HepG2 (cell line): ENCODE measurements at places on chromosomes 3 and 15. TPM values are rescaled to one million over a fixed set of nuclear protein-coding genes. Genes with fewer than 3 reads are reported as not detected.

ADPRH gene
- polyA plus RNA-seq: 0.01 and 0.07 TPM in 2 replicates

GRCh38 chr15:41530363-41530956 lies 13.6 kb downstream of the RPAP1 start:
- no peak overlapping the region for H3K4me3 ChIP-seq
- peaks cover 71% of the 10 kb centered on the region for H3K36me3 ChIP-seq
- H3K27ac ChIP-seq: no peak overlapping the region
- H3K4me1 ChIP-seq: no peaks in the 10 kb centered on the region
- H3K27me3 ChIP-seq: no peaks in the 10 kb centered on the region

GRCh38 chr3:72659596-72659995 lies 188.6 kb downstream of the SHQ1 start:
- no peak for DNase-seq
- H3K4me1 ChIP-seq: peaks cover 47% of the 10 kb centered on the region

- H3K27me3 ChIP-seq: no peaks in the 10 kb centered on the region
- no peaks in the 10 kb centered on the region for H3K4me1 ChIP-seq
- H3K4me3 ChIP-seq: no peak overlapping the region
- DNase-seq: no peak
- H3K27ac ChIP-seq: no peak overlapping the region
- no peaks in the 10 kb centered on the region for H3K36me3 ChIP-seq
Observed at GRCh38 chr3:12175137-12175593, 16.5 kb upstream of the TIMP4 start.

GRCh38 chr15:47035475-47036406 lies 681.6 kb upstream of the SEMA6D start:
- no peak overlapping the region for H3K27ac ChIP-seq
- H3K4me1 ChIP-seq: no peaks in the 10 kb centered on the region
- no peaks in the 10 kb centered on the region for H3K36me3 ChIP-seq
- no peak for DNase-seq
- no peaks in the 10 kb centered on the region for H3K27me3 ChIP-seq

GRCh38 chr3:184177331-184177731 lies 2.7 kb downstream of the AP2M1 start:
- peaks cover 54% of the 10 kb centered on the region for H3K36me3 ChIP-seq
- peaks cover 24% of the 10 kb centered on the region for H3K4me1 ChIP-seq
- H3K4me3 ChIP-seq: no peak overlapping the region
- H3K27me3 ChIP-seq: no peaks in the 10 kb centered on the region; the same call in 2 of the 3 replicates

LMAN1L gene
- polyA plus RNA-seq: not detected in 2 replicates

CHL1 gene
- not detected in 2 replicates for polyA plus RNA-seq

OCA2 gene
- polyA plus RNA-seq: 0.05 and 0.13 TPM in 2 replicates

GUCA1C gene
- not detected in 2 replicates for polyA plus RNA-seq

- no peak overlapping the region for H3K27ac ChIP-seq
- no peaks in the 10 kb centered on the region for H3K4me1 ChIP-seq
- H3K27me3 ChIP-seq: no peaks in the 10 kb centered on the region
- H3K36me3 ChIP-seq: no peaks in the 10 kb centered on the region
- no peak overlapping the region for H3K4me3 ChIP-seq
Observed at GRCh38 chr15:100948430-100948762, 29.2 kb downstream of the LRRK1 start.

GRCh38 chr3:127542441-127542952 lies 48.0 kb downstream of the TPRA1 start:
- peak; percentile 25 for DNase-seq
- H3K27ac ChIP-seq: no peak overlapping the region
- H3K4me3 ChIP-seq: no peak overlapping the region
- H3K27me3 ChIP-seq: peaks cover 28% of the 10 kb centered on the region; the same call in 2 of the 3 replicates
- H3K36me3 ChIP-seq: no peaks in the 10 kb centered on the region

SLC28A2 gene
- 0.01 TPM in 1 of 2 replicates, not detected in the other for polyA plus RNA-seq

FBXW12 gene
- not detected in 2 replicates for polyA plus RNA-seq

DNA sequence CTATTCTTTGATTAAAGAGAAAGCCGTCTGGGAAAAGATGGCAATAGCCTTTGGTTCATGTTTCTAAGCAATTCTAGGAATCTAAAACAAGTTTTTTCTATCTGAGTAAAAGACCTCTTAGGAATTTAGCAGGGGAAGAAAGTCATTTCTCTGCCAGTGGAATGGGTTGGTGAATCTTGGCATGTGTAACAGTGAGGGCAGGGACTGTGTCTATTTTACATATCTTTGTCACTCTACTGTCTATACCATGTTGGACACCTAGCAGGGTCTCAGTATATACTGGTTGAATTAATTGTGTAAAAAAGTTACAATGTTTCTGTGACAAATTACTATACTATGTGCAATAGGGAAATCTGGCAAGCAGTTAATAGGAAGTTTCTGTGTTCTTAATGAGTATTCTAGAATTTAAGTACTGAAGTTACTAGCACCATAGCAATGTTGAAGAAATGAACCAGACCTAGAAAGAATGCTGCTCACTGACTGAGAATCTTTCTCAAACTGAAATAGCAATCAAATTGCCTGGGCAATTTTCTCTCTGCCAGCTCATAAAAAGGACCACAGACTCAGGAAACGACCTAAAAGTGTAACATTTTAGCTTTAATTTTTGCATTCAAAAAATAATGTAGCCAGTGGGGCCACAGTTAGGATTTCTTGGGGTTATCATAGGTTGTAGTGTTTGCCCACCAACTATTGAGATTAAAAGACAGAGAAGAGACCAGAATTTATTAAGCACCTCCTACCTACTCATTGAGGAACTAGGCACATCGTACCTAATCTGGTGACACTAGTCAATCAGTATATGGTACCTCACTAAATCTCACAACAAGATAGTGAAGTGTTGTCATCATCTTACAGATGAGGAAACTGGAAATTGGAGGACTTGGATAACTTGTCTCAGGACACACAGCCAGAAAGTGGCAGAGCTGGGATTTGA lies 56.2 kb upstream of the LEKR1 start:
- no peak overlapping the region for H3K4me3 ChIP-seq
- H3K4me1 ChIP-seq: no peaks in the 10 kb centered on the region
- no peaks in the 10 kb centered on the region for H3K27me3 ChIP-seq

GRCh38 chr3:196082619-196082971 lies 705 bp upstream of the TFRC start:
- H3K4me3 ChIP-seq: peak overlapping the region; percentile 64
- H3K27ac ChIP-seq: peak overlapping the region; percentile 92
- H3K27me3 ChIP-seq: no peaks in the 10 kb centered on the region; the same call in 2 of the 3 replicates
- no peaks in the 10 kb centered on the region; the same call in 2 of the 3 replicates for H3K36me3 ChIP-seq

PRICKLE2 gene
- 0.01 TPM in 2 replicates for polyA plus RNA-seq

DNA sequence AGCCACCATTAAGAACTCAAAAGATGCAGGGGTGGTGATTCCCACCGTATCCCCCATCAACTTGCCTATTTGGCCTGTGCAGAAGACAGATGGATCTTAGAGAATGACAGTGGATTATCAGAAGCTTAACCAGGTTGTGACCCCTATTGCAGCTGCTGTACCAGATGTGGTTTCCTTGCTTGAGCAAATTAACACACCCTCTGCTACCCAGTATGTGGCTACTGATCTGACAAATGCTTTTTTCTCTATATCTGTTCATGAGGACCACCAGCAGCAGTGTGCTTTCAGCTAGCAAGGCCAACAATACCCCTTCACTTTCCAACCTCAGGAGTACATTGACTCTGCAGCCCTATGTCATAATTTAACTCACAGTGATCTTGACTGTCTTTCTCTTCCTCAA lies 8.6 kb upstream of the MCF2L2 start:
- H3K27ac ChIP-seq: no peak overlapping the region
- H3K27me3 ChIP-seq: no peaks in the 10 kb centered on the region; the same call in 1 of the 2 replicates
- no peak for DNase-seq
- no peaks in the 10 kb centered on the region for H3K4me1 ChIP-seq
- H3K36me3 ChIP-seq: no peaks in the 10 kb centered on the region

CLRN1 gene
- not detected in 2 replicates for polyA plus RNA-seq

DNA sequence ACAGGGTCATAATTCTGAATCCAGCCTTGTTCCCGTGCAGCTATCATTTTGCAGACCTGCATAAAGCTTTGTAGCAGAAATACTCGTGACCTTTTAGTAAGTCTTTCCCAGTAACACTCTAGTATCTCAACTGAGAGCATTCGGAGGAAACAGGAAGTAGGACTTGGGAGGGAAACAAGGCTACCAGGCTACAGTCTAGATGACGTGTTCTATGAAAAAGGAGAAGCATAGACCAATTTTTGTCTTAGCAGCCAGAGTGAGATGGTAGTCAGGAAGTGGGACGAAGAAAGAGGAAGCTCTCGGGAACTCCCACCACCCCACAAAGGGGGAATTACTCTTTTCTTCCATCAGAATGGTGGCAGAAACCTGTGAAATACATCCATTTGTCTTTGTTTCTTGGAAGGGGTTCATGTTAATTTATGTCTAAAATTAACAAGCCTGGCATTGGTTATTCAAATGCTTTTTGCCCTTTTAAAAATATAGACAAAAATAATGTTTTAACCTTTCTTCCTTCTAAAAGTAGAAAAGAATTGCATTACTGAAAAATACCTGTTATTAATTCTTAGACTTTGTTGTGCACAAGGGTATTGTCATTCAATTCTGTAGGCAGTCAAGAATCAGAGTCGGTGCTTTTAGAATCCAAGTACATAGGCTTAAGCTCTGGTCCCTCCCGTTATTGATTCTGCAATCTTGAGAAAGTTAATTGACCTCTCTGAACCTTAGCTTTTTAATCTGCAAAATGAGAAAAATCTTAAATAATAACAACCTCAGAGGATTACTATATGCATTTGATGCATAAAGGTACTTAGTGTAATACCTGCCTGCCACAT lies 1.6 kb upstream of the SUCNR1 start:
- DNase-seq: no peak
- H3K4me1 ChIP-seq: no peaks in the 10 kb centered on the region
- no peaks in the 10 kb centered on the region for H3K27me3 ChIP-seq
- H3K27ac ChIP-seq: no peak overlapping the region
- no peaks in the 10 kb centered on the region for H3K36me3 ChIP-seq

GRCh38 chr15:65936282-65936681 lies 67.0 kb downstream of the RAB11A start:
- H3K4me3 ChIP-seq: no peak overlapping the region
- no peak for DNase-seq
- H3K4me1 ChIP-seq: no peaks in the 10 kb centered on the region
- peaks cover 2% of the 10 kb centered on the region for H3K27me3 ChIP-seq
- H3K36me3 ChIP-seq: no peaks in the 10 kb centered on the region

GRCh38 chr3:186976837-186977750 lies 46.8 kb downstream of the ST6GAL1 start:
- H3K27ac ChIP-seq: no peak overlapping the region
- no peaks in the 10 kb centered on the region for H3K36me3 ChIP-seq
- H3K4me3 ChIP-seq: no peak overlapping the region
- H3K27me3 ChIP-seq: no peaks in the 10 kb centered on the region
- H3K4me1 ChIP-seq: peaks cover 77% of the 10 kb centered on the region

FOXB1 gene
- polyA plus RNA-seq: not detected in 2 replicates

GRCh38 chr15:83486363-83486762 lies 39.2 kb downstream of the SH3GL3 start:
- H3K4me1 ChIP-seq: no peaks in the 10 kb centered on the region
- H3K4me3 ChIP-seq: no peak overlapping the region

NISCH gene
- polyA plus RNA-seq: 47.6 and 63.0 TPM in 2 replicates
